ENCODE measurements at places on chromosomes 3 and 15. TPM values are rescaled to one million over a fixed set of nuclear protein-coding genes. Genes with fewer than 3 reads are reported as not detected.
A peak's percentile ranks its signal among the peaks of the same experiment; 100 is the strongest.

GRCh38 chr3:9742560-9742959 is 7.2 kb upstream of the OGG1 start:
- H3K4me1 ChIP-seq: peaks cover 17% of the 10 kb centered on the region
- no peak for DNase-seq
- no peak overlapping the region for H3K27ac ChIP-seq
- no peak overlapping the region for H3K4me3 ChIP-seq
- H3K36me3 ChIP-seq: peaks cover 97% of the 10 kb centered on the region

DNA sequence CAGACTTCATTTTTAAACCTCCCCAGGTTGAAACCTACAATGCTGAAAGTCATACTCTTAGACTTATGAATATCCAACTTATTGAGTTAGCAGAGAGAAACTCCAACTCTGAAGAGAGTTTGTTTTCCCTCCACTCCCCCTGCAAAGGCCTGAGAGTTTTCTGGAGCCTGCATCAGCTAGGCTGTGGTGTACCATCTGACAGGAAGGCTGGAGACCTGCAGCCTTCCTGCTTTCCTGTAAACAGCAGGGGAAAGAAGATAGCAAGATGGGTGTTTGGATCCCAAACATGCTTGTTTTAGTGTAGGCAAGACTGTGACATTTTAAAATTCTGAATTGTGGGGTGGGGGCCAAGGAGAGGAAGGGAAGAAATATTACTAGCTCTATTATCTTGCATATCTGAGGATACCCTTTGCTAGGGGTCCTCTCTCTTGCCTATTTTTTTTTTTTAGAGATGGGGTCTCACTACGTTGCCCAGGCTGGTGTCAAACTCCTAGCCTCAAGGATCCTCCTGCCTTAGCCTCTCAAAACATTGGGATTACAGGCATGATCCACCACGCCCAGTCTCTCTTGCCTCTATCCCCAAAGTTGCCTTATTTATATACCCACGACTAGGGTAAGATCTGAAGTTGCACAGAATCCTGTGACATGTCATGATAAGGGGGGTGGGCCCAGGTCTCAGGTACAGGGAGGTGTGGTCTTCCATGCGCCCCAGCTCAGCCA is 51.0 kb upstream of the USP3 start:
- H3K27ac ChIP-seq: no peak overlapping the region
- peak; percentile 48 for DNase-seq
- H3K36me3 ChIP-seq: no peaks in the 10 kb centered on the region
- no peaks in the 10 kb centered on the region for H3K27me3 ChIP-seq
- no peak overlapping the region for H3K4me3 ChIP-seq

Gene CA12
- total RNA-seq: 114 TPM

DNA sequence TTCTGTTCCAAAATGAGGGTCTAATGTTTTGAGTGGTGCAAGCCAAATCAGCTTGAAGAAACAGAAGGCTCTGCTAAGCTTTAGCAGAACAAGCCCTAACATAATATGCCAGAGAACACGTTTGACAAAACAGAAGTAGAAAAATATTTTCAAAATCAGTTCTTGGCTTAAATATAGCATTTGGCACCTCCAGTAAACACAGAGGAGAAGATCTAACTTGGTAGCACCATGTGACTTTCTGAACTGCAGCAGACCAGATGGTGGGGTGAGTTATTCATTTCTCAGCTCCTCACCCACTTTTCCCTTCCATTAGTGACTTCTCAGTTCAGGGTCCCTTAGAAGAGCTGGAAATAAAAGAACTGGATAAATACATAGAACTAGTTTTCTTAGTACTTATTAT is 395.8 kb downstream of the MAGI1 start:
- H3K4me3 ChIP-seq: no peak overlapping the region
- H3K4me1 ChIP-seq: peaks cover 9% of the 10 kb centered on the region
- H3K36me3 ChIP-seq: no peaks in the 10 kb centered on the region
- DNase-seq: no peak

- no peaks in the 10 kb centered on the region for H3K27me3 ChIP-seq
- H3K36me3 ChIP-seq: peaks cover 21% of the 10 kb centered on the region
- peak overlapping the region; percentile 93 for H3K27ac ChIP-seq
- peak; percentile 98 for DNase-seq
These were observed 41.2 kb downstream of the CCDC12 start for GRCh38 chr3:46935168-46935858.

DNA sequence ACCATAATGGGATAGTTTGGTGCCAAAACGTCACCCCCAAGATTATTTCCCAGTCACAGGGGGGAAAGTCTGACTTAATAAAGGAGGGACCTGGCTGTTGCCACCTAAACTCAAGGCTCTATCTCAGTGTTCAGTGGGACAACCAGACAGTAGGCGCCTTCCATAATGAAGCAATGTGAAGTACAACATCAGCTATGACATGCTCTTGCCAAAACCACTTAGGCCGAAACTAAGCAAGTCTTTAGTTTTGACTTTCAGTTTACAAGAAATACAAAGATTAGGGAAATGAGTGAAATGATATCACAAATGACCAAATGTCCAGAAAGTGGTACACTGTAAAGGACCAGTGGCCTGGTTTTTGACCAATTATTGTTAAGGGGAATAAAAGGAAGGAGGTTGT is 32.9 kb downstream of the SOX14 start:
- no peaks in the 10 kb centered on the region for H3K4me1 ChIP-seq
- H3K27ac ChIP-seq: no peak overlapping the region
- H3K4me3 ChIP-seq: no peak overlapping the region
- no peaks in the 10 kb centered on the region for H3K36me3 ChIP-seq

GRCh38 chr3:41848753-41849574 is 112.9 kb downstream of the ULK4 start:
- H3K27me3 ChIP-seq: no peaks in the 10 kb centered on the region
- H3K4me3 ChIP-seq: no peak overlapping the region
- no peak overlapping the region for H3K27ac ChIP-seq
- H3K36me3 ChIP-seq: no peaks in the 10 kb centered on the region
- peaks cover 4% of the 10 kb centered on the region for H3K4me1 ChIP-seq
- DNase-seq: no peak
